GM23338 (cell line): ENCODE measurements at places on chromosomes 2 and 18.

- no peak for DNase-seq
Measured at GRCh38 chr18:42292654-42293053, 337.6 kb downstream of the PIK3C3 start.

- DNase-seq: no peak
Measured at GRCh38 chr2:2571301-2572150, 240.5 kb upstream of the MYT1L start.

DNA sequence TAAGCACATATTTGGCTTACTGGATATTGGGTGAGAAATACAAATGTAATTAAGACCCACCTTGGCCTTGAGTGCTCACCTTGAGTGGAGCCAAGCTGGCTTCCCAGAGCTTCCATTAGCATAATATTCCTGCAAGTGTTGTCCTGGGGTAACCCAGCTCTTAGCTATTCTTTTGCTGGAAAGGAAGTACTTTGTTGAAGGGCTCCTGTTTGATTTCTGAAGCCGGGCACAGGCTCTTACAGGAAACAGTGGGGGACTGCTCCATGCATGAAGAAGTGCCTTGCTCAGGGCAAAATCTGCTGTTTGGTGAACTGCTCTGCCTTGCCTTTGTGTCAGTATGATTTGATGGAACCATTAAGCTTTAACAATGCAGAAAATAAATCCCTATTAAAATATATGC lies 325.4 kb downstream of the SMAD2 start:
- no peak for DNase-seq

DNA sequence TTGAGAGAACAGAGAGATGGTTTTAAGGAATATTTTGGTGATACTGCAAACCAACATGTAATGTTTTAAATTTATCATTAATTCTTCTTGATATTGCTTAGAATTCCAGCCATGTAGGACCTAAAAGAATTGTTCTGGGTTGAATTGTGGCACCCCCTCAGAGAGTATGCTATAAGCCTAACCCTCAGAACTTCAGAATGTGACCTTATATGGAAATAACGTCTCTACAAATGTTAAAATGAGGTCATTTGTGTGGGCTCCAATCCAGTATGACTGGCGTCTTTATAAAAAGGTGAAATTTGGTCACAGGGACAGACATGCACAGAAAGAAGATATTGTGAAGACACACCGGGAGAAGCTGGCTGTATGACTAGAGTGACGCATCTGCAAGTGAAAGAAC lies 193.6 kb downstream of the NRXN1 start:
- no peak for DNase-seq

GRCh38 chr2:177108890-177109289 lies 103.7 kb upstream of the HNRNPA3 start:
- DNase-seq: no peak
